ENCODE measurements at places on chromosomes 16 and 17.

- DNase-seq, result no peak
These were observed 49.2 kb downstream of the SDK2 start for GRCh38 chr17:73595068-73595467.

GRCh38 chr17:60060474-60060873, 18.2 kb downstream of the HEATR6 start:
- no peak for DNase-seq

DNA sequence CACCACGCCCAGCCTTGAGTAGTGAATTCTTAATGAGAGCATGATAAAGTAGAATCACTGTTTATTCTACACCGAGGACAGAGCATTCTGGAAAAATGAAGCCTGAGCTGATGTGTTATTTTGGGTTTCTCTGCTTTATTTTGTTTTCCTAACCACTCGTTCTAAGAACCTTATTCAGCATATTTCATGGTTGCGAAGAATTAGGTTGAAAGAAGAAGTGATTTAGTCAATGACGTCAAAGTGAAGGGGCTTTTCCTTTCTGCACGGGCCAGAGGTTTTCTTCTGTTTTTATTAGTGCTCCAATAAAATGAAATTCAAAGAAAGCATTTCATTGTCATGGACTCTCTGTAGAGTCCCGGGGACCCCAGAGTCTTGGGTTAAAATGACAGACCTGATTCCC, 178.5 kb downstream of the MAF start:
- no peak for DNase-seq

GRCh38 chr16:9092282-9092977, 986 bp downstream of the HAPSTR1 start:
- no peak for DNase-seq

GRCh38 chr17:73546114-73546513, 98.1 kb downstream of the SDK2 start:
- DNase-seq, result no peak

DNA sequence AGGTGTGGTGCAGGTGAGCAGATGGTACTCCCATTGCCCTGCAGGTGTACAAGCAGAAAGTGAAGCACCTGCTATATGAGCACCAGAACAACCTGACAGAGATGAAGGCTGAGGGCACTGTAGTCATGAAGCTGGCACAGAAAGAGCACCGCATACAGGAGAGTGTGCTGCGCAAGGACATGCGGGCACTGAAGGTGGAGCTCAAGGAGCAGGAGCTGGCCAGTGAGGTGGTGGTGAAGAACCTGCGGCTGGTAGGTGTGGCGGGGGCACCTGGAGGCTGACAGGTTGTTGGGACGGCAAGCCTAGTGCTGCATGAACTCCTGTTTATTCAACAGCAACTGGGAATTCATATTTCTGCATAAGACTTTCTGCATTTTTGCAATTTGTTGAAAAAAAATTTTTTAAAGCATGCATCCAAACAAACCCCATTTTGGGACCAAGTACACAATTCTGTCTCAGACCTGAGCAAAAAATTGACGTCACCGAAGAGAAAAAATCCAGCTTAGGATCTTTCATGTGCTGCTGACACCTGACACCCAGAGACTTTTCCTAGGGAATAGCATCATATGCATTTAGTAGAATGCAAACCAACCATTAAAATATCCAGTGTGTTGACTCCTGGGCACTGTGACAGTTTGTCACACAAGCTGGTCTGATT, 13.5 kb upstream of the DBNDD1 start:
- no peak for DNase-seq

GRCh38 chr17:35345445-35345925, 27.9 kb downstream of the SLFN11 start:
- DNase-seq, result no peak

- peak; percentile 92 for DNase-seq
These were observed at the start of gene SUPT4H1 for GRCh38 chr17:58351831-58352595. SUPT4H1 (minus strand) TSS chr17:58352201; CDS start chr17:58352135, 66 bp downstream.

- peak; percentile 67 for DNase-seq
These were observed 90.3 kb downstream of the KATNIP start for GRCh38 chr16:27640277-27640600.

- no peak for DNase-seq
These were observed 15.7 kb upstream of the GFOD2 start for GRCh38 chr16:67734731-67735201.

DNA sequence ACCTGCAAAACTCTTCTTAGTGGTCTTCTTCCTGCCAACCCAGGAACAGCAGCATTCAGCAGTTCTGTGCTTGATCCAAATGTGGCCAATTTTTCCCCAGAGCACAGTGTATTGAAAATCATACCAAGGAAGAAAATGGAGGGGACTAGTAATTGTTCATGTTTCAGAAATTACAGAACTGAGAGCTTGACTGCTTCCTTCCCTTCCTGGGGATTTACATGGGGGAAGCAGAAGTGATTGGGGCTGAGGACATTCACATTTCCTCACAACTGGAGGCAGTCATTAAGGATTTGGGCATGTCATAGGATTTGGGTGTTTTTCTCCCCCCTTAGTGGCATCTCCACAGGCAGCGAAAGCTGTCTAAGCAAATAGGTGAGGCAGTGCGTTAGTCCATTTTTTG, 19.7 kb downstream of the CIITA start:
- no peak for DNase-seq

DNA sequence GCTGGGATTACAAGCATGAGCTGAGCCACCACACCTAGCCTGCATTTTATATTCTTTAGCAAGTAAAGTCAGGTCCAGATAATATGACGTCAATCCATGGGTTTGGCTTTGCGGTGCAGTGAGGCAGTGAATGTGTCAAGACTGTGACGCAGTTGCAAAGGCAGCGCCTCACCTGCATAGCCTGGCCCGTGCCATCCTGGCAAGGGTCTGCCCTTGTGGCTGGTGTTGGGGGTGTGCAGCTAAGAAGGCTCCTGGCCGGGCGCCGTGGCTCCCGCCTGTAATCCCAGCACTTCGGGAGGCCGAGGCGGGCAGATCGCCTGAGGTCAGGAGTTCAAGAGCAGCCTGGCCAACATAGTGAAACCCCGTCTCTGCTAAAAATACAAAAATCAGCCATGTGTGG, 7.0 kb downstream of the PDF start:
- no peak for DNase-seq

Data from NCI-H1694 treated with DMSO at 0.1 percent for 48 hours (cell line).